ENCODE measurements at places on chromosomes 13 and 19.

DNA sequence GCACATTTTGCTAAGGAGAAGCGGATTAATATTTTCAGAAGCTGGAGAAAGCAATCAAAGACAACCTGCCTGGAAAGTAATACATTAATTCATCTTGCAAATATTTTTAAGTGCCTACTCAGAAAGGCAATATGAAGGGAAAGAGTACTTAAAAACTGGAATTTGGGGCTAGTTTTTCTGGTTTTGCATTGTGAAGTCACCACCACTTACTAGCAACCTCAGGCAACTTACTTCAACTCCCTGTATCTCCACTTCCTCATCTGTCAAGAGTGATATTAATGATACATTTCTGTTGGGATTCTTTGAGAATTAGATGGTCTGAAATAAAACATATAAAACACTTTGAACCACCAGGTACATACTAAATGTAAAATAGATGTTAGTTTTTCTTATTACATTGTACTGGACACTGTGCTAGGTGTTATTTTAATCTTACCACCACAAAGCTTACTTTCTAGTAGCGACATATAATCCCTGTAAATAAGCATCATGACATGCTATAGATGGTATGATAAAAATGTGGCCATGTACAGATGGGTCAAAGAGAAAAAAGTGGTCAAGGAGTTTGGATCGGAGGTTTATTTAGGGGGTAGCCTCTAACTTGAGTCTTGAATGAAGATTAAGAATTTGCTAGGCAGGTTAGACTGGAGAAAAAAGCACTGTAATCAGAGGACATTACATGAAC, 101.2 kb downstream of the SPRY2 start:
- no peak for DNase-seq

- DNase-seq, result no peak
Observed at GRCh38 chr19:12783849-12784393, 7.4 kb upstream of the JUNB start.

DNA sequence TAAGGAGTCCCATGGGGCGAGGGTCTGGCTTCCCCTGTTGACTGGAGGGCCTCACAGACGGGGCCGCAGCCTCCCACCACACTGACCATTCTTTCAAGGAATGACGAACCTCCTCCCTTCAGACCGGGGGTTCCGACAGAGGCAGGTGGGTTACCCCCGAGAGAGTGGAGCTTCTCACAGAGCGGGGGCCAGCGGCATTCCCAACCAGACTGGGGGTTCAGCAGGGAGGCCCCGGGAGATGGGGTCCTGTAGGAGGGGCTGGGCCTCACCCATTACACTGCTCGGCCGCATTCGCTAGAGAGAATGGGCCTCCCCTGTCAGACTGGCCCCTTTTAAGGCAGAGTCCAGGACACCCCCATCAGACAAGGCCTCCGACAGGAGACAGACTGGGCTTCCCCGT, 15.6 kb upstream of the C2CD4C start:
- no peak for DNase-seq

GRCh38 chr19:19410553-19411550, 5.4 kb downstream of the GATAD2A start:
- DNase-seq, result no peak

- DNase-seq, result no peak
Observed at GRCh38 chr13:39349391-39349960, 253.5 kb downstream of the LHFPL6 start.

DNA sequence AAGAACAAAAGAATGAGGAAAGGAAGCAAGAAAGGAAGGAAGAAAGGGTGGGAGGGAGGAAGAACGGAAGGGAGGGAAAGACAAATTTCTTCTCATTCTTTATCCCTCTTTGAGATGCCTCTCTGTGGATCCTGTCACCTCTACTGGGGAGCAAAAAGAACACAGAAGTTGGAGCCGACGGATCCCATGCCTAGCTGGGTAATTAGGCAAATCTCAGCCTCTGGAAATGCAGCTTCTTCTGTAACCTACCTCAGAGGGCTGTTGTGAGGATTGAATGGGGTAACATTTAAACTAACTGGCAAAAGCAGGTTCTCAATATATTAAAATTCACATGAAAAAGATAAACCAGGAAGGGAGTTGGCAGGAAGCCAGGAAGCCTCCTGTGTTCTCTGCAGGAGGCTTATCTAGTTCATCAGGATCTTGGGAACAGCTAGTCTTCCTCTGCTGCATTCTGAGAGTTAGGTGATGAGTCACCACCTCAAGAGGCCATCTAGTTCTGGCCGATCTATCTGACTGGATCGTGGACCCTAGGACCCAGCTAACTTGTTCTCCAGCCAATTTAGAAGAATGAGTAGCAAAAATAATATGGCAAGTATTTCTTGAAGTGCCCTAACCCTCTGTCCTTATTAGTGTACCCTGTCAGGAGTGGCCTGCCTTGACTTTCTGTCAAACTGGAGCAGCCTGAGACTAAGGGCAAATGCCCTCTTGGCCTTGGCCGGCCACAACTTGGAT, 15.2 kb upstream of the CPB2 start:
- peak; percentile 74 for DNase-seq

DNA sequence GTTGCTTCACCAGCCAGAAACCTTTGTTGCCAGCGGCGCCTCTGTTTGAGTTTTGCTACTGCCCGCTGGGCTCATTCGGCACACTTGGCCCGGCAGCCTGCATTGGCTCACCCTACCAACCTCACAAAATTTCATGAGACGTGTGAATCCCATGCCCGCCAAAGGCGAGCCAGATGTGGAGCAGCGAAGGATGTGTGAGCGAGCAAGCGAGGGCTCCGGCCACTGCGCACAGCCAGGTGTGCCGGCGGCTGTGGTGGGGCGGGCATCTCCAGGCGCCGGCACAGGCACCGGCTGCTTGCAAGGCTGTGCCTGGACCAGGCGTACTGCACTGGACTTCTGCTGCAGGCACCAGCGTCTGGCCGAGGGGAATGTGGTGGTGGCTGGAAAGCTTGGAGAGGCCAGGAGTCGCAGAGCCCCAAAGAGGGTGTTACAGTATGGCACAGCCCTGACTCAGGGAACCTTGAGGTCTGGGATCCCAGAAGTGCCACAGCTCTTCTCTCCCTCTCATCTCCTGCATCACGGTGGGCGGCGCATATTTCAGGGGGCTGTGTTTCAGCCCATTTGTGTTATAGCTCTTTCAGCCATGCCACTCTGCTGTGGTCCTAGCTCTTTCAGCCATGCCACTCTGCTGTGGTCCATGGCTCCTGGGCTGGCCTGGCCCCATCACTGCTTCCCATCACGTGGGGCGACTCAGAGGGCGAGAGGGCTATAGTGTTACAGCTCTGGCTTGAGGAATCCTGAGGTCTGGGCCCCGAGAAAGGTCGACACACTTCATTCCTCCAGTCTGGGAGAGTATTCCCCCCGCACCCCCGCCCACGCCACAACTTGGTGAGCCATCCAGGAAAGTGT, 592.0 kb upstream of the SLITRK5 start:
- DNase-seq, result no peak

DNA sequence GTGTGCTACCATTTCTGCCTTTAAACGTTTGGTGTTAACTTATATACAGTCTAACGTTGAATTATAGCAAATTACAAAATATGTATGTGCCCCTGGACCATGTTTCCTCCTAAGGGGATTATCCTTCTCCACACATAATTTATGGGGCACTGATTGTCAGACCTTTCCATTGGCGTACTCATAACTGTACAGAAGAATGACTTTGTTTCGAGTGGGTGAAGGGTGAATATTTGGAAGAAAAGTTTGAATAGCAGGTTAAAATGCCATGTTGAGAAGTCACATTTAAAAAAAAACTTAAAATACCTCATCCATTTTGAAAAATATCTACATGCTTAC, 58.8 kb downstream of the SLC10A2 start:
- no peak for DNase-seq

- DNase-seq, result no peak
Observed at GRCh38 chr19:21638776-21639175, 128.6 kb downstream of the ZNF100 start.

GRCh38 chr19:3507371-3508120, 1.4 kb downstream of the FZR1 start:
- DNase-seq, result no peak

DNA sequence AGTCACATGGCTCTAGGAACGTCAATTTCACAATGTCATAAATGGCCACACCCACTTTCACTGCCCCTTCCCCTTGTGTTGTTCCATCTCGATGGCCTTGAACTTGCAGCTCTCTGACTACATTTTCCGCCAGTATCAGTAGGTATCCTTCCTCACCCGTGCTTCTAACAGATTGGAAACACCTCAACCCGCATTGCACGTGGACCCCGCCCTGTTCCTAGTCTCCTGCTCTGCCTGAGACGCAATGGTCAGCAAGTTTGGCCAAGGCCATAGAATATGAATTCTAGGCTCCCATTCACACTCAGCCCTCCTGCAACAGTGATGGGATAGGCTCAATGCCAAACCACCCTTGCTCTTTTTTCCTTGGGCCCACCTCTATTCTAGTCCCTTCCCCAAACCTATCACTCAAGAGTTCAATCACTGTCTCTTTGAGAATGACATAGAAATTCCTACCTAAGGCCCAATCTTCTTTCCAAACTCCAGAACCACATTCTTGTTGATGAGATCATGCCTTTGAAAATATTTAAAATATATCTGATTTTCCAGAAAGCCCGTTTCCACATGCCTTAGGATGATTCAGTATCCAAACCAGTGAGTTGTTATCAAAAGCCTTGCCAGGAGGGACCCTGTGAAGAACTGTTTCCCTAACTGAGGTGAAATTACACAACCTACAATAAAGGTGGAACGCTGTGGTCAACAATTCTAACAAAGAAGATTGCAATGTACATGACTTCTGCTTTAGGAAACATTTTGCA, 334.6 kb downstream of the MYO16 start:
- DNase-seq, result peak; percentile 38

DNA sequence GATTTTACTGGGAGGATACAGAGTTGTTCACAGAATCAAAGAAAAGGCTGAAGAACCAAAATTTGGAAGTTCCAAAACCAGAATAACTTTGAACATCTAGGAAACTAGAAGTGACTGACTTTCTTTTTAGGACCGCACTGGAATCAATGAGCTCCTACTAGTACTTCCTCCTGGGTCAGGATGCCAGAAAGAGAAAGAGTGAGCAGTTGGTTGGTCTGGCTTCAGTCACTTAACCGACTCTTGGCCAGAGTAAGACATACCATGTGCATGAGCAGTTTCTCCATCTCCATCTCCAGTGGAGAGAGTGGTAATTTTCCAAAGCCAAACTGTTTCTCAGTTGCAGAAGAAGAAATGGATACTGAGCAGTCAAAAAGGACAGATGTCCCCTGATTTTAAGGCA, 27.1 kb upstream of the MTUS2 start:
- DNase-seq, result peak; percentile 76

DNA sequence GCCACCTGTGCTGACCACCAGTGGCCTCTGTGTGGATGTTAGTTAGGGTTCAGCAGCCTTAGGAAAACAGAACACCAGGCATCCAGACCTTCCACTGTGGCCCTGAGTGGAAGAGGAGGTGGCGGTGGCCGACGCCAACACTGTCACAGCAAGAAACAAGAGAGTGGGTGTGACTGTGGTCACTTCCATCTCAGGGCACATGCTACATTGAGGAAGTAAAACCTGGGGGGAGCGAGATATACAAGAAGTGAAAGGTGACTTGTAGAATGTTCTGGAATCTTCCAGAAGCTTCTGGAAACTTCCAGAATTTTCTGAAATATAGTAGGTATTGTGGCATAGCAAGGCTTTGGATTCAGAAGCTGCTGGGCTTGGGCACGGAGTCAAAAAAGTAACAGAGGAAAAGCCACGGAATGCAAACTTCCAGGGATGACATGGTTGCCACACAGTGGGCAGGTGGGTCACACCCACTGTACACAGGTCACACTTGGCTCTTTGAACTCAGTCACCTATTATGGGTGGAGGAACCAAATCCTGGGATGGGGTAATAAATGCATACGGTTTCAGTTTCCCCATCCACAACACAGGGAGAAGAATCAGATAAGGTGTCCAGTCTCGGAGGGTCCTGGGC, 24.3 kb downstream of the GNG7 start:
- no peak for DNase-seq

GRCh38 chr13:36815062-36815461, 4.0 kb upstream of the RFXAP start:
- DNase-seq, result no peak

- no peak for DNase-seq
Observed at GRCh38 chr13:113845723-113846635, 17.9 kb downstream of the GAS6 start.

- no peak for DNase-seq
Observed at GRCh38 chr13:66335626-66336025, 894.5 kb downstream of the PCDH9 start.

GRCh38 chr19:46635920-46636761, at the start of gene GNG8:
GNG8 (minus strand) TSS chr19:46636202; CDS start chr19:46634682, 1,520 bp downstream.
- no peak for DNase-seq

DNA sequence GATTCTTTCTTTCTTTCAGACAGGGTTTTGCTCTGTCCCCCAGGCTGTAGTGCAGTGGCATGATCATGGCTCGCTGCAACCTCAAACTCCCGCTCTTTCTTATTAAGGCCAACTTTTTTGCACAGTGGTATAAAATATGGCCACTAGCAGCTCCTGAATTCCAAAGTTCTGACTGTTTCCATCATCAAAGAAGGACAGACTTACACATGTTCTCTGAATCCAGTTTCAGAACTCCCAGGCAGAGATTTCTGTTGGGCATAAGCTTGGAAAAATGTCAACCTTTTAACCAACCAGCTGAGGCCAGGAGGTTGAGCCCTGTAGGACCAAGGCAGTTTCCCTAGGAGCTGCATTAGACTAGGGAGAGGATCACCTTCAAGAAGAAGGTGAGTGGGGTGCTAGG, 184.1 kb downstream of the HS6ST3 start:
- DNase-seq, result no peak

- DNase-seq, result no peak
Observed at GRCh38 chr13:60970736-60971135, 444.9 kb downstream of the PCDH20 start.

GRCh38 chr13:61880578-61881283, 465.1 kb upstream of the PCDH20 start:
- DNase-seq, result peak; percentile 41

DNA sequence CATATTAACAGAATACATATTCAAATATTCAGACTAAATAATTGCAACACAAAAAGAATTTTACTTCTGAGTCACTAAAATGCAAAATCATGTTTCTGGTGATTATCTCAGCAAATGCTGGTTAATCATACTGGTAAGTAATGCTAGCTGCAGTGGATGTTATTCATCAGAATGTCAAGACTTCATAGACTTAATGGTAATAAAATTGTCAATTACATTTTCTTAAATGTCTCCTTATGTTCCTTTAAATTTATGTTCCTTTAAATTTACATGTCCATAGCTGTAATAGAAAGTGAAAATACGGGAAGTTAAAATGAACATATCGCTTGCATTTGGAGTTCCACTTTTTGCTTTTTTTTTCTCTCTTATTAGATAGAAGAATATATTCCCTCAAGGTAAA, 853.0 kb downstream of the SLITRK6 start:
- DNase-seq, result peak; percentile 4

DNA sequence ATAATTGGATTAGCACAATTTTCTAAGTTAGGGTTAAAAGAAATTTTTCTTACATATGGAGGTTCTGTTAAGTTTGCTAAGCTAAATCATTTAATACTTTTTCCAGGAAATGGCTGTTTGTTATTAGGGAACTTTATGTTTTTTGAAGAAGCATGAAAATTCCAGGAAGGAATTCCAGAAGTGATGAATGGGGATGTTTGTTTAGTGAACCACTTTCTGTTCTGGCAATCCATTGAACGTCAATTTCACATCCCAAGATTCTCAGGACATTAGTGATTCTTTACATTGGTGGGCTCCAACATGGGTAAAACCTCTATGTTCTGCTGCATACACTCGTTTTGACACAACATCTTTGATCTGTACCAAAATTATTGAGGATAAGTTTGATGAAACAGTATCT, 534.4 kb downstream of the IRS2 start:
- DNase-seq, result no peak

All from fibroblast of pulmonary artery (primary cell).